ENCODE measurements at places on chromosomes 12 and 14.
A peak's percentile ranks its signal among the peaks of the same experiment; 100 is the strongest.

DNA sequence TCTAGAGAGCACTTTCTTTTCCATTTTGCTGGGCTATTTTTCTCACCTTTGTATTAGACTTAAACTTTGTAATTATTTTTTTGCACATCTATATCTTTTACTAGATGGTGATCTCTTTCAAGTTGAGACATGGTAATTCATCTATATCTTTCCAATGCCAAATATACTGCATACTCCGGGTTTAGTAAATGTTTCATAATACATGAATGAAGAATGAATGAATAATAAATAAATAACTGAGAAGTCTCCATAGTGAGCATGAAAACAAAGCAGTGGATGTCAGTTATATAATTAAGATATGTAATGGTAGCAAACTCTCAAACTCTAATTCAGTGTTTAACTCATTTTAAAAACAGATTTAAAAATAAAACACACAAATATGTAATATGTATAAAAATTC, 342.5 kb upstream of the KITLG start:
- DNase-seq, result no peak

GRCh38 chr14:53938136-53938837, 18.3 kb downstream of the BMP4 start:
- DNase-seq, result no peak

DNA sequence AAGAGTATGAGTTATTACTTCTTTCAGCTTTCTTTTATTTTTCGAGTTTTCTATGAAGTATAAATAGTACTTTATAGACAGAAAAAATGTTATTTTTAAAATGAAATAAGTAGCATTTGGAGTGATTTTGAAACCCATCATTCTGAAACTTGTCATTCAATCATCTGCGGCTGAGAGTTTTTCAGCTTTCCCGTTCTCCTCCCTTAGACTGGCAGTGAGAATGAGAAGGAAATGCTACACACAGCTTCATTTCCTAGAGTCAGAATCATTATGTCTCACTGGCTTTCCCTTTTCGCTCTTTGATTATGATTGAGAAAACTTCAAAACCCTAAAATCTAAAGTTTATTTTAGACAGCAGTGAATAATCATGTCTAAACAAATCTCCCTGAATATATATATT, 33.7 kb upstream of the GNPNAT1 start:
- no peak for DNase-seq

GRCh38 chr14:20606190-20606901, 15.2 kb upstream of the RNASE12 start:
- no peak for DNase-seq

- peak; percentile 48 for DNase-seq
These were observed 328.3 kb downstream of the TMEM121 start for GRCh38 chr14:105854600-105855245.

GRCh38 chr12:34290381-34290995, 268.2 kb downstream of the ALG10 start:
- DNase-seq, result no peak

- DNase-seq, result no peak
These were observed 309.4 kb downstream of the VRK1 start for GRCh38 chr14:97106609-97107008.

GRCh38 chr14:59425322-59425935, 39.8 kb downstream of the GPR135 start:
- no peak for DNase-seq

DNA sequence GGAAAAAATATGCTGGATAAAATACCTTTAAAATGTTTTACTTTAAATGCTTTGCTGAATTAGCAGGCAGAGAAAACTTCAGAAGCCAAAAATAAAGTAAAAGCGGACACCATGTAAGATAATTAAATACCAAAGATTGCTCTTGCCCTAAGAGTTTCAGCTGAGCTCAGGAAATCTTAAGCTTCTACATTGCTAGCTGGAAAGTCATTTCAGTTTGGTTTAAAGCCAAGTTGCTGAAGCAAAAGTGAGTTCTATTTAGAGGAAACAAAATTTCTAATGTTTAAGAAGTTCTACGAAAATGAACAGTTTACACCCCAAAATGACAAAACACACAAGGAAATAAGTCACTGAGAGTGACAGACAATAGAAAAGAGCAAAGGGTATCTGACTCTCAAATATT, 310.0 kb downstream of the ADAMTS20 start:
- no peak for DNase-seq

DNA sequence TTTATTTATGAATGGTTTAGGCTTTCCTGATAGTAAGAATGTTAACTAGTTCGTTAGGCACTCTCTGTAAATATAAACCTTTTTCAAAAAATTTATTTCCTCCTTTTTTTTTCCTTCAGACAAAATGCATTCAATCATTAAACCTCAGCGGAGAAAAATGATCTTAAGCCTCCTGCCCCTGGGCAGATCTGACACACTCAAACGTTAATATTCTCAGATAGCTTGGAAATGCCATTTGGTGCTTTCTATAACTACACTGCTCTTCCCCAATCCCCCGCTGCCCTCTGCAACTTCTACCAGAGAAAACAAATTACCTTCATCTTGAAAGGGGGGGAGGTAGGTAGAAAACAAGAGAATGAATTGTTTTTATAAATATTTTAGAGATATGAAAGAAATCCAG, 521.2 kb downstream of the MED13L start:
- DNase-seq, result no peak

GRCh38 chr14:104798300-104799243, 2.3 kb upstream of the ZBTB42 start:
- DNase-seq, result no peak

DNA sequence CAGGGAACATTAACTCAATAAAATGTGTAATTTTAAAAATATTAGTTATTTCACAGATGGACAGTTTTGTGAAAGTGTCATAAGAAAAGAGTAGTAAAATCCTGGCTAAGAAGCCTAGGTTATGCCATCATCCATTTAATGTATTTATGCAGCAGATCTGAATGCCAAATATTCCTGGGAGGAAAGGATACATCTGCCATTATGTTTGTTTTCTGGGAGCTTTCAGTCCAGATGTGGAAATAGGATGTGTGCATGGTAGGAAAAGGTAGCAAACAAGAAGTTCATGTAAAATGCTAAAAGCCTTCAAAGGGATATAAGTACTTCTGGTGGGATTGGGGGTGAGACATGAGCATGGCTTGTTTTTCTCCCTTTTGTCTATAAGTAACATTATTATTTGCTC, 27.0 kb upstream of the CLEC14A start:
- DNase-seq, result no peak

DNA sequence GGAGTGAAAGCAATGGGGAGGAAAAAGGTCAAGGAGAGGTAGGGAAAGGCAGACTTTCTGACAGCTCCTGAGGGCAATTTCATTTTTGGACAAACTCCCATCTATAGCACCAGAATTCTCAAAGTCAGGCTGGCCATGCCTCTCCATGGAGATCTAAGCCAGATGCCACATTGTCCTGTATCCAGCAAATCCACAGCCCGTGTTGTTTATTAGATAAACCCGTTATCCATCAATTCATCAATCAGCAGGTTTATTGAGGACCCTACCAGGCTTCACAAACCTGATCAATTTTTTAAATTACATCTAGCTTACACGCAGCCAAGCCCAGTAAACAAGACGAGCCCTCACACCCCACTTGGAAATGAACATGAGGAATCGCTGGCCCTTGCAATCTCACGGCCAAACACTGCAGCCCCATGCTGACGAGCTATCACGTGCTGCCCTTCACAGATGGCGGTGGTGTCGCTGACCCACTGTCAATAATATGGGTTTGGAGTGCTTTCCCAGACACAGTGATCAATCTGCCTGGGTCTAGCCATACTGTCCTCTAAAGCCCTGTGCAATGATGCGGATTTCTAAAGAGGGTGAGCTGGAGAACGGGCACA, 332.9 kb downstream of the DPF3 start:
- DNase-seq, result no peak

DNA sequence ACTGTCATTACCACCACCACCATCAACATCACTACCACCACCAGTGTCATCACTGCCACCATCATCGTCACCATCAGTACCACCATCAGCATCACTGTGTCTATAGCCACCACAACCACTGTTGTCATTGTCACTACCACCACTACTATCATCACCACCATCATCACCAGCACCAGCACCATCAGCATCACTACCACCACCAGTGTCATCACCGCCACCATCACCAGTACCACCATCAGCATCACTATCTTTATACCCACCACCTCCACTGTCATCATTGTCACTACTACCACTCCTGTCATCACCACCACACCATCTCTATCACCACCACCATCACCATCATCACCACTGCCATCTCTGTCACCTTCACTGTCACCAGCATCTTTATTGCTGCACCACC, 60.6 kb downstream of the BEGAIN start:
- DNase-seq, result peak; percentile 42

DNA sequence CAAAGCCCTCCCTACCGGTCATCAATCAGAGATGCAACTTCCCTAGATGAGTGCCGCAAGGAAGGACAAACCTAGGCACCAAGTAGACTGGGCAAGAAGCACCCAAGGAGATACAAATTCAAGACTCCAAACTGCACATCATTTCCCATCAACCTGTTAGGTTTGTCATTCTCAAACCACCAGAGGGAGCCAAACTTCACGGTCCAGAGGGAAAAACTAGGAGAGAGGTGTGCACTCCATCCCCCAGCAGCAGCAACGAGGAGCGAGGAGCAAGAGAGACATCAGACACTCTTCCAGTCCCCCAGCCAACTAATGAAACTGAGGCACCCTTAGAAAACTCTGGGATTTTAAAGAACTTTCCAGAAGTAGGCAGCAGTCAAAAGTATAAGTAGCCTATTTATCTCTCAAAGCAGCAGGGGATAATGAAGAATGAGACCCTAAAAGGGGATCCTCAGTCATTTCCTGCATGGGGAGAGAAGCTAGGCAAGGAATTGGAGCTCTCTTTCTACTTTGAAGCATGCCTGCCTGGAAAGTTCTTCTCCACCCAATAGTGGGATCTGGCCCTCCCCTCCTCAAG, 37.0 kb upstream of the NT5DC3 start:
- no peak for DNase-seq

- no peak for DNase-seq
These were observed 25.4 kb upstream of the ETV6 start for GRCh38 chr12:11624116-11624515.

DNA sequence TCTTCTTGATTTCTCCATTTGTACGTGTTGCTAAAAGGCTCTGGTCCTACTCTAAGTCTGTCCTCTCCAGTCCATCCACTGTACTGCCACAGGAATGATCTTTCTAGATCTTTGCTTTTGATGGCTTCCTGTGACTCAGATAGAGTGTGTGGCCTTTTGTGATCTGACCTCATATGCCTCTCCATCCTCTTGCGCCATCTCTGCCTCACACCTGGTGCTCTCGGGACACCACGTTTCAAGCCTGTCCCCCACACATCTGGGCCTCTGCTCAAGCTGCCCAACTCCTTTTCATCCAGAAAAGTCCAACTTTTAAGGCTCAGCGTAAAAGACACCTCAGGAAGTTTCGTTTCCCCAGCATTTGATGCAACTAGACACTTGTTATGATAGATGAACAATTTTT, 39.0 kb downstream of the DCAF4 start:
- no peak for DNase-seq

GRCh38 chr12:54863948-54864618, 9.8 kb downstream of the MUCL1 start:
- DNase-seq, result no peak

GRCh38 chr12:131608740-131609690, 101.9 kb upstream of the SFSWAP start:
- DNase-seq, result peak; percentile 91

DNA sequence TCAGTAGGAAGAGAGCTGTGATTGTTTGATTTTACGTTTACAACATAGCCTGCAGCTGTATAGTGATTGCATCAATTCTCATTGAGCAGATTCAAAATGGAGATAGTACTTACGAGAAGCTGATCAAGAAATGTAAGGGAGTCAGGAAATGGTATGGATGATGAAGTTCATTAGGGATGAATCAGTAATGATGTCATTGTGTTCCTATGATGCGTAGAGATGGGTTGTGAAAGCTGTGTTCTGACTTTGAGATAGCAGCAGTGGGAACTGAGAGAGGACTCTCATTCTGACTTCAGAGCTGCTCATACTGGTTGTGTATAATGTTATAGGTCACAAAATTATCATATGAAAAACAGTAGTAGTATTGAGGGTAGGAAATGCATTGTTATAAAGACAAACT, 44.0 kb downstream of the TTLL5 start:
- DNase-seq, result no peak

- DNase-seq, result no peak
These were observed 341.8 kb downstream of the NRXN3 start for GRCh38 chr14:78512021-78512420.

GRCh38 chr14:32933629-32934072, 5.0 kb upstream of the NPAS3 start:
- DNase-seq, result no peak

- no peak for DNase-seq
These were observed 350.1 kb upstream of the ATP2B1 start for GRCh38 chr12:90058704-90059103.

DNA sequence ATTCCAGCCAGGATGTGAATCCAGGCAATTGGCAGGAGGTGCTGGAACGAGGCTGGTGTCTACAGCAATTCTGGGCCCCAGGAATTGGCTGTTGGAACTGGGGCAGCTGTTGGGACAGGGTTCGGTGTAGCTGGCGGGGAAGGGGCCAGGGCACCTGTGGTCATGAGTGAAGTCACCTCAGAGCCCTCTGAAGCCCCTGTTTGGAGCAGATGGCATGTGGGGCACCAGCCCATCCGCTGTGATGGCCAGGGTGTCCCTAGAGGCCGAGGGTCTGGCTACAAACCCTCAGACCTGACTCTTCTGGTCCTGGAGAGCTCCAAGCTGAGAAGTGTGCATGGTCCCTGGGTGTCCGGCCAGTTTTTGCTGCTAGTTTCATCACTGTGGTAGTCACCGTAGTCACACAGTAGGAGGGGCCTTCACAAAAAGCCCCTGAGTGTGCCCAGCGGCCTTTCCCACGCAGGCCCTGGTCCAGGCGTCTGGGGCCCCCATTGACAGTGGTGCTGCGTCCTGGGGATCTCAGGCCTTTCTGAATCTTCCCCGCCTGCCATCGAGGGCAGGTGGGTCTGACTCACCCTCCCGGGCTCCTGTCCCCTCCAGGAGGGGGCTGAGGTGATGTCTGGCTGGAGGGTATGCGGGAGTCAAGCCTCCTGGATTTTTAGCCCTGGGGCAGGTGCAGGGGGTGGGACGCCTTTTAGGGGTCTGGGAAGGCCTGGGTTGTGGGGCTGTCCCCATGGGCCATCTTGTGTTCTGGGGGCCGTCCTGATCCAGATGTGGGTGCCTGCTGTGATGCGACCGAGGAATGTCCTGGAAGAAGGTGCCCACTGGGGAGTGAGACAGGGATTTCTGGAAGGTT, 368.0 kb downstream of the TMEM121 start:
- DNase-seq, result peak; percentile 38

DNA sequence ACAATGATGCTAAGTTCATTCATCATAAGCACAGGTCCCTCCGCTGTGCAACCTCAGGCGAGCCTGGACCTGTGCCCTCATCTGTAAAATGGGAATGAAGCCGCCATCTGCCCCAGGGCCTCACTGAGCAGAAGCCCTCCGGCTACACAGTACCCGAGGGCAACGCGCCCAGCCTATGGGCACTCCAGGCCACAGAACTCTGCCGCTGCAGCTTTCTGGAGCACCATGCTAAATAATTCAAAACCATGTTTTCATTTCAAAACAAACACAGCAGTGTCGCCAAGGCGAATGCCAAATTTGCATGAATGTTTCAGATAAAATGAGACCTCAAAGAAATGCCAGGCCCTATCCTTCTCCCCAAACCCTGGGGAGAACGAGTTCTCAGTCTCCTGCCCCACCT, 4.0 kb downstream of the NCOR2 start:
- DNase-seq, result no peak

All from sciatic nerve (tissue), 2 donors.